ENCODE measurements at places on chromosomes 2 and 18. TPM values are rescaled to one million over a fixed set of nuclear protein-coding genes. Genes with fewer than 3 reads are reported as not detected.

RAB12 gene
- 37.7 TPM for total RNA-seq

GRCh38 chr2:60465736-60466135 is 87.7 kb downstream of the BCL11A start:
- H3K27ac ChIP-seq: peak overlapping the region; percentile 71
- H3K4me1 ChIP-seq: peaks cover 53% of the 10 kb centered on the region
- H3K27me3 ChIP-seq: no peaks in the 10 kb centered on the region
- H3K36me3 ChIP-seq: no peaks in the 10 kb centered on the region

GRCh38 chr2:238423561-238424312 is 3.0 kb upstream of the ASB1 start:
- no peaks in the 10 kb centered on the region for H3K27me3 ChIP-seq
- no peak for DNase-seq
- H3K4me1 ChIP-seq: peaks cover 43% of the 10 kb centered on the region
- no peak overlapping the region for H3K27ac ChIP-seq
- no peak overlapping the region for H3K4me3 ChIP-seq
- H3K36me3 ChIP-seq: no peaks in the 10 kb centered on the region

DNA sequence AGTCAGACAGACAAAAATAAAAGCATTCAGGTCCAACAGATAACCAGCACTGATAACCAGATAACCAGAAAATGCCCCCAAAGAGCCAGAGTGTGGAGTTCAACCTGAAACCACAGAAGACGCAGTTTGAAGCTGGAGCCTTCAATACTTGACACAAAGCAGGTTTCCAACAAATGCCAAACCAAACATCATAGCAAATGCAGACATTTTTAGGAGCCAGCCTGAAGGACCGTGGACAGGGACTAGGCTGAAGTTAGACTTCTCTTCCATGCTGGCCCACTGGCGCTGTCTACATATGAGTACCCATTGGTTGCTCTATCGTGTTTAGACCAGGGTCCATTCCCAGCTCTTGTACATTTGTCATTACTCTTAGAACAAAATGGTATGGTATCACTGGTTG is 9.9 kb downstream of the COLEC12 start:
- no peaks in the 10 kb centered on the region for H3K4me1 ChIP-seq
- no peak overlapping the region for H3K27ac ChIP-seq
- no peak overlapping the region for H3K4me3 ChIP-seq
- no peak for DNase-seq
- H3K36me3 ChIP-seq: no peaks in the 10 kb centered on the region

DNA sequence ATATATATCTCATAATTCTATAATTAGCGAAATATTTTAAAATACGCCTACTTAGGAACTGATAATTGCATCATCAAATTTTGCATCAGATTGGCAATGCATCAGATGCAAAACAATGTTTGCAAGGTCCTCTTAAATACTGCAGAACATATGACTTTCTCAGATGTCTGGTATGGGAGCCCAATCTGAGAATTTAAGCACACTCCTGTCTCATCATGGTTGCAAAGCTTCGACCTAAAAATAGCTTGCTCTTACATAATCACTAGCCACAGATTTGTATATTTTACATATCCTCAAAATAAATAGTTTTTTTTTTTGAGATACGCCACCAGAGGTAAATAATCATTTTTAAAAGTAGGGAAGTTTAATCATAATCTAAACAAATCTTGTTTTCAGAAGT is 123.2 kb downstream of the CABYR start:
- H3K27ac ChIP-seq: no peak overlapping the region
- no peak for DNase-seq
- H3K4me3 ChIP-seq: no peak overlapping the region
- no peaks in the 10 kb centered on the region for H3K4me1 ChIP-seq

Data from esophagus squamous epithelium (tissue), 5 donors.